ENCODE measurements at places on chromosomes 11 and 22.

DNA sequence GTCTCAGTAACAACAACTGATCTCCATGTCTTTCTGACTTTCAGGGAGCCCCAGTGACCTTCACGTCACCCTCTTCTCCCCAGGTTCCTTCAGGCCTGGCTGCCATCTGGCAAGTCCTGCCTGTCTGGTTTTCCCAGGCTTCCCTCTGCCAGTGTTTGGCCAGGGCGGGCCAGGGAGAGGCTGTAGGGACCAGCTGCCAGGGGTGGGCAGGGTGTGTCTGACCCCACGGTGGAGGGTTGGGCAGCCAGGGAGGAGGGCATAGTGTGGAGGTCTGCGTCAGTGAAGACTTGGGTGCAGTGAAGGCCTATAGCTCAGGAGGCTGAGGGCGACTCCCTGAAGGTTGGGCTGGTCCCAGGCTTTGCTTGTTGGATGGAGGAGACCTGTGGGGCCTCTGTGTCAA, 11.9 kb upstream of the MRGPRX2 start:
- no peak for DNase-seq

DNA sequence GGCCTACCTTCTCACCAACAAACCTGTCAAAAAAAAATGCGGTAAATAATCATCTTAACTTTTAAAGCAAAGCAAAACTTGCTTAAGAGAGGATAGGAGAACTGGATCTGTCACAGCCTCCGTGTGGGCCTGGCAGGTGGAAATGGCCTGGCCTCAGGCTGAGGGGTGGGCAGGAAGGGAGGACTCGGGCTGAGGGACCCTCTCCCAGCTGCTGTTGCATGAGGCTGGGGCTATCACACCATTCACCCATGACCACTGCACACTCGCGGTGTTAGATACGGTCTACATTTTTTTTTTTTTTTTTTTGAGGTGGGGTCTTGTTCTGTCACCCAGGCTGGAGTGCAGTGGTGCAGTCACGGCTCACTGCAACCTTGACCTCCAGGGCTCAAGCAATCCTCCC, 24.5 kb downstream of the ARHGAP1 start:
- no peak for DNase-seq

DNA sequence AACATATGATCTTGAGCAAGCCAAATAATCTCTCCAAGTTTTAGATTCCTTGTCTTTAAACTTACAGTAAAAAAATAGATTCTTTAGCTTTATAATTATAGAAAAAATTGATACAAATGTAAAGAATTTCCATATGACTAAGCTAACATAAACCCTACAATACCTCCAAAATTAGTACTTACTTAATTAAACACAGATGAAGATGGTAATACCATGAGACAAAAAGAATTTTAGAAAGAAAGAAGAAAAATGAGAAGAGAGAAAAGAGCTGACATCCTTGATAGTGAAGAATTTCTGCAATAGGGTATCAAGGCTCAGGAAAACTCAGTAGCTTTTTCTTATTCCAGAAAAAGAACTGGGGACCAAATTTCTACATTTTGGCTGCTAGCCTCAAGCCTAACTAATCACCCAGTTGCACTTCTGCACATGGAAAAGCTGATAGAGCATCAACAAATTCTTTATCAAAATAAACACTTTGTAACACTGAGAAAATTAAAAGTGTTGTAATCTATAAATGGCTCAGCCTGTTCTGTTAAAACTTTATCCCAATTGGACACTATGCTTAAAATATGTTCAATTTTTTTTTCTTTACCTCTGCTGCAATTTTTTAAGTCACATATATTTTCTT, 24.7 kb upstream of the SOX6 start:
- DNase-seq: no peak

GRCh38 chr11:75853971-75854370, 39.0 kb downstream of the UVRAG start:
- DNase-seq: no peak

DNA sequence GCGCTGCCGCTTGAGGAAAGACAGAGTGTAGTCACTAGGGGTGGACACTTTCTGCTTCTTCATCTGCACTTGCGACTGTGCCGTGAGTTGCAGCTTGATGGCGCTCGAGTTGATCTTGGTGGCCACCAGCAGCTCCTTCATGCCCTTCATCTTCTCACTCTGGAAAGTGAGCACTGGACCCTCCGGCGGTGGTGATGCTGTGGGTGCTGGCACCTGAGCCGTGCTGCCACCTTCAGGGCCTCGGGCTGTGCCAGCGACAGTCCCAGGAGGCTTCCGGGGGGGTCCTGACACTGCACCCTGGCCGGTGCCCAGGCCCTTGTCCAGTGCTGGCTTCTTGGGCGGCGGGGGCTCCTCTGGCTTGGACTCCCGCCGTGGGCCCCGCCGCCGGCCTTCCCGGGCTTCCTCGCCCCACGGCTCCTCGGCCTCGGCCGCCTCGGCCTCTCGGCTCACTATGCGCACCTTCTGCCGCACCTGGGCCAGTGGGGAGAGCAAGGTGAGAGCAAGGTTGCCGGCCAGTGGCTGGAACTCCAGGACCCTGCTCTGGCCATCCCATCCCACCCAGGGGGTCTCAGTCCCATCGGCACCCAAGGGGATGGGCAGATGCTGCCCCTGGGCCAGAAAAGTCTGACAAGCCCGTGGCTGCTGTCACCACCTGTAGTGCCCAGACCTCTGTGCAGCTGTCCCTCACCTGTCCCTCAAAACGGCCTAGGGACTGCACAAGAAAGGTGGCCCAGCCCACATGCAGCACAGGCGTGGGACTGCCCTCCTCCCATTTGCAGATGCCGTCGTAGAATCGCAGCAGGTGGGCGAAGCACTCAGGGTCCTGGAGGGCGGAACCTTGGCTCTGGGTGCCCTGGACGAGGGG, 1.6 kb upstream of the MAP4K2 start:
- DNase-seq: no peak

GRCh38 chr22:44496844-44497217, 1.2 kb downstream of the RTL6 start:
- DNase-seq: no peak

DNA sequence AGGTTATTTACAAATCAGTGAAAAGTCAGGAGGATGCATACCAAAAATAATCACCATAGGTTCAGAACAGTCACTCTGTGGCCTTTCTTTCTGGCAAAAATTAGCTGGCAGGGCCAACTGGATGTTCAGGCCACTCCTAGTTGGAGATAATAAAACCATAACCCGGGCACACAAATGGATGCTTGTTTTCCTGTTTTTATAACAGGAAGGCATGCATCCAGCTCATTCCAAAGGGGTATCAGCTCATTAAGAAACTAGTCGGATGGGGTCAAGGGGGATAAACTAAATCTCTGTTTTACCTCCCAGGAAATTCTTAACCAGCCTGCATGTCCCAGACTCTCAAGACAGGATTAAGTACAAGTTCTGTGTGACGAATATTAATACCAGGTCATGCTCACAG, 81.0 kb downstream of the FBXO7 start:
- no peak for DNase-seq

- DNase-seq: no peak
These were observed 413.7 kb downstream of the TMEM135 start for GRCh38 chr11:87451395-87451794.

DNA sequence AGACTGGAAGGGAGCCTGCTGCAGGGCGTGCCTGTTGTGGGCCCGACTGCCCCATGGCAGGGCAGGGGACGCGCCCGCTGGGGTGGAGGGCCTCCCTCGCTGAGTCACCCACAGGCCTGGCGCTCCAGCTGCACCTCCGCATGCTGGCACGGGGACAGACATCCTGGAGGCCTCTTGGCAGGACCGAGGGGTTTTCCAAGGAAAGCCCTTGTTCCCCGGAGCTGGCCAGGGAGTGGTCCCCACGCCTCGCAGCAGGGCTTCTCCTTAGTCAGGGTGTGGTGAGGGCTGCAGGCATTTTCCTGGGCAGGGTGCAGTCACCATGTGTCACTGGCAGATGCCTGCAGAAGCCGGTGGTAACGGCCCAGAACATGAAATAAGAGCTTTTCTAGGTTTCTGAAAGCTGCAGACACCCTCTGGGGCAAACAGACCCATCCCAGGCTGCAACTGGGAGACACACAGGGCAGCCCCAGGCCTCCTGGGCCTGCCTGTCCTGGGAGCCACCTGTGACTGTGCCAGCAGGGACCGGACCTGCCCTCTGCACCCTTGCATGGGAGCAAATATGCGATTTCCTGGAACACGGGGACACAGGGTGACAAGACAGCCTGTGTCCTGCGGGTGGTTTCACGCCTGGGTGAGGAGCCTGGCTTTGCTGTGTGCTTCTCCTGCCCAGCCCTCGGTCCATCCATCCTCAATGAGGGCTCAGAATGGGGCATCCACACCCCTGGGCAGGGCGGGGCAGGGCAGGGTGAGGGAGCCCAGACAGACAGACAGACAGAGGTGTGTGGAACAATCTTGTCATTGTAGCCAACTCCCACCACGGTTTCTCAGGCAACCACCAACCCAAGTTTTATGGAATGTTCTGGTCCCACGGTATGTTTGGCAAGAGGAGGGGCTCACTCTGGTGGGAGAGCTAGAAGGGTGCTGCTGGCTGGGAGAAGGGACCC, 43.2 kb upstream of the FADD start:
- no peak for DNase-seq

DNA sequence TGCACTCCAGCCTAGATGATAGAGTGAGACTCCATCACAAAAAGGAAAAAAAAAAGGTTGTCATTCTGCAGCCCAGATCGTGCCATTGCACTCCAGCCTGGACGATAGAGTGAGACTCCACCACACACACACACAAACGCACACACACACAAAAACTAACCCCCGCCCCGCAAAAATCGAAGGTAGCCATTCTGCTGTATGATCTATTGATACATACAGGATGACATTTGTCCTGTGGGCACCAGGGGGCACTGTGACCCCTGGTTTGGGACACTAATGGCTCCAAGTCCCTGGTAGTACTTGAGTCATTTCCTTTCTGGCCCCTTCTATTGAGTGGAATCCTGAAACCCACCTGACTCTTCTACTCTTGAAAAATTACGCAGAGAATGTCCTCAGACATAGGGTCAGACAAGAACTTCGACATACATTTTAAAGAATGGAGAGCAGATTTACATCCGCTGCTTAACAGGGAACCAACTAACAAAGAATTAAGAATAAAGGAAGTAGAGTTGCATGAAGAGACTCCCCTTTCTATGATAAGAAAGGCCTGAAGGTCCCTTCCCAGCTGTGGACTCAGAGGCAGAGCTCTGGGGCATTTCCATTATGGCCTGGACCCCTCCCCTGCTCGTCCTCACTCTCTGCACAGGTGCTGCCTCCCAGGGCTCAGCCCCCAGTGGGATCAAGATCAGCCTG, 35.0 kb upstream of the PRAME start:
- DNase-seq: peak; percentile 6

- no peak for DNase-seq
These were observed 19.5 kb downstream of the MRGPRD start for GRCh38 chr11:68961245-68961644.

DNA sequence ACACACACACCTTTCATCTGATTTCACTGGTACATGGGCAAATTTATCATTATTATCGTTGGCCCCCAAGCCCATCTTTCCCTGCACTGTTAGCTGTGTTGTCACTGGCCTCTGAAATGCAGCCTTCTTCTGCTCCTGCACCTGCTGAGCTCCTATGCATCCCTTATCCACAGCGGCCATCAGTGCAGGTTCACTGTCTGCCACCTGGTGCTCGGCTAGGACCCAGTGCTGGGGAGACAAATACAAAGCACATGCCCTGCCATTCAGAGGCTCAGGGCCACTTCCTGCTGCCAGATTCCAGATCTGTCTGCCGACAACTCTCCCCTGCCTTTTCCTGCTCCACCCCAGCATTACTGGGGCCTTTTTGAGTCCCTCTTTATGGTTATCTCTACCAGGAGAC, 1205.4 kb downstream of the TBC1D22A start:
- DNase-seq: no peak

DNA sequence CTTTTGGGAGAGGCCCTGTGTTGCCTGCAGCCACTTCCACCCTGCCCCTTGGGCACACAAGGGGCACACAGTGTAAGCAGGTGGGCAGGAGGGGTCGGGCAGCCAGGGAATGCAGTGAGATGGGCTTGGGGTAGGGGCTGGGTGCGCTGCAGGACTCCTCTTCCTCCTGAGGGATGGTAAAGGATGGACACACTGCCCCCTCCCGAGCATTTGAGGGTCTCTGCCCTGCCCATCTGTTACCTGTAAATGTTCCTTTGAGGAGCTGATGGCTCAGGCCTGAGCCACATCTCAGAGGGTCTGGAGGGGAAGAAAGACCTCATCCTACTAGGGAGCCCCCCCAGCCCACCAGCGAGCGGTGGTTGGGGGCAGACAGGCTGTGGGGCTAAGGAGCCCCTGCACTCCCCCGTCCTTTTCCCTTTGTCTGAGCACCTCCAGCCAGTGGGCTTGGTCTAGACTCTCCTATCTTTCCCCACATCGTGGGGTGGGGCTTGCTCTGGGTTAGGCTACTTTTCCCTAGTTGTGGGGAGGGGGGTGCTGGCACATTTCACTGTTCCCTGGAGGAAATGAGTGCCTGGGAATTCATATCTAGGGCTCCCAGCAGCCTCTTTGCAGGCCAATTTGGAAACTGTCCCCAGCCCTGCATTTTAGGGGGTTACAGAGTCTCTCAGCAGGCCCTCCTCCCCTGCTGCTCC, 1.7 kb upstream of the TSSC4 start:
- no peak for DNase-seq

DNA sequence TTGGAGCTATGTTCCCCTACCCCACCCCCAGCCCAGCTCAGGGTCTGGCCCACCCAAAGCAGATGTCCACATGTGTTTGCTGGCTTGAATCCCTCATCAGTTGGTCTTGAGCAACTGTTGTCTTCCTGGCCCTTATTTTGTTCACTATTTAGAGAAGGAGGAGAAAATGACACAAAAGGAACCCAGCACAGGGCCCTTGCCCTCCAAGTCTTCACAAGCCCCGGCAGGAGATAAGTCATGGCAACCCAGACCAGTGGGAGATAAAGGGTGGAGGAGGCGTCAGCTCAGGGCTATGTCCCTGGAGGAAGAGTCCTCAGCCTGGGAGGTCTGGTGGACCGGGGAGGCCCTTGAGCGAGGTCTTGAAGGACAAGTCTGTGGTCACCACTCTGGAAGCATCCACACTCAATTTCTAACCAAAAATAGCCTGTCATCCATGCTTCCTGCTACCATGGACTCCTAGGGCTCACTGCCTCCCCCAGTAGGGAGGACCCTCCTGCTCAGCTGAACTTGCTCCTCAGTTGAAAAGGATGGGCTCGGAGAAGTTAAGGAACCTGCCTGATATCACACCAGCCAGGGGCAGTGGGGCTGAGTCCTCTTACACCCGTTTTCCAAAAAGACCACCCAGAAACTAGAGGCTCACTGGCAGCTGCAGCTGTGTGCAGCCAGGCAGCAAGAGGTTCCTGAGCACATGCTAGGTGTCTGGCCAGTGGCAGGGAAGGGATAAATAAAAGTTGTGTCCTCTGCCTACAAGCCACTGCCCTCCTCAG, 1.8 kb upstream of the RAB3IL1 start:
- DNase-seq: no peak

DNA sequence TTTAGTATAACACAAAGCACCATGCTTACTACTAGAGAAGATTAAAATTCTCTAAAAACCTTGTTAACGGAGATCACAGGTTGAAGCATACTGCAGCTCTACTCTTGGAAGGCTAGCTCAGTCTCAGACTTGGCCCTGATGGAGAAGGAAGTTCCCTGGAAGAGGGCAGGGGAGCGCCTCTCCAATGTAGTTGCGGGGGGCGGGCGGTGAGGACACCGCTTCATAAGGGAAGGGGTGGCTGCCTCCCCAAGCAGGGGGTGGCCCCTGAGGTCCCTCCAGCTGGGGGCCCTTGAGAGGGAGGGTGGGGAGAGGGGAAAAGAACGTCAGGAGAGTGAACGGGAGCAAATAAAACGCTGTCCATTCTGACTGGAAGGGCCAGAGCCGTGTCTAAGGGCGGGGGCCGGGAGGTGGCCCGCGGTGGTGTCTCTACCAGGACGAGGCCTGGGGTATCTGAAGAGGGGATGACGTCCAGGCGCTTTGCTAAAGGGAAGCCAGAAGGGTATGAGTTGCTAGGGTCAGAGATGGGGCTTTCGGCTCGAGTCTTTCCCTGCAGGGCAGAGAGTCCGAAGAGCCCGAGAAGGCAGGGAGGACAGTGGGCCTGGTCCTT, 553 bp upstream of the USP47 start:
- peak; percentile 53 for DNase-seq

Measured in NCI-H774 (cell line).